ENCODE measurements at places on chromosomes 5 and 9.

GRCh38 chr5:1747079-1747802, 52.4 kb downstream of the MRPL36 start:
- no peak for DNase-seq

GRCh38 chr5:135371622-135372232, 27.3 kb downstream of the MACROH2A1 start:
- no peak for DNase-seq

- no peak for DNase-seq
These were observed 1257.8 kb downstream of the MAT2B start for GRCh38 chr5:164763206-164763605.

GRCh38 chr5:107538805-107539445, 131.8 kb downstream of the EFNA5 start:
- DNase-seq: no peak

GRCh38 chr5:65961633-65962032, 35.3 kb downstream of the ERBIN start:
- DNase-seq: no peak

DNA sequence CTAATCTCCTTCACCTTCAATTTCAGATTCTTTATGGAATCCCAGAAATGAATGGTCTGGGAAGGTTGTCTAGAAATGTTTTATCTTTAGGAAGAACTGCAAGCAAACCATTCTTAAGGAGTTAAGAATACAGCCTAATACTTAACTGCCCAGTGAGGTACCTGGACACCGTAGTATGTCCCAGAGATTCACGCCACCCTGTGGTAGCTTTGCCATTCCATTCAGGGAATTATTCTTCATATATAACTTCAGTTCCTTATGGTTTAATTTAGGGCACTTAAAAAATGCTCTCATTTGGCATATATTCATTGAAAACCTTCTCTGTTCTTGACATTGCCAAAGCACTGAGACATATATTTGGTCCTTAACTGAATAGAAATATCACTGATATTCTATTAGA, 49.7 kb downstream of the ACTBL2 start:
- DNase-seq: no peak

- peak; percentile 75 for DNase-seq
These were observed 578 bp upstream of the PSAT1 start for GRCh38 chr9:78296201-78296892.
